Fibroblast of the conjunctiva (primary cell): ENCODE measurements at places on chromosomes 7 and 10.

GRCh38 chr7:102473271-102473991 is 5.3 kb downstream of the POLR2J start:
- DNase-seq = no peak

DNA sequence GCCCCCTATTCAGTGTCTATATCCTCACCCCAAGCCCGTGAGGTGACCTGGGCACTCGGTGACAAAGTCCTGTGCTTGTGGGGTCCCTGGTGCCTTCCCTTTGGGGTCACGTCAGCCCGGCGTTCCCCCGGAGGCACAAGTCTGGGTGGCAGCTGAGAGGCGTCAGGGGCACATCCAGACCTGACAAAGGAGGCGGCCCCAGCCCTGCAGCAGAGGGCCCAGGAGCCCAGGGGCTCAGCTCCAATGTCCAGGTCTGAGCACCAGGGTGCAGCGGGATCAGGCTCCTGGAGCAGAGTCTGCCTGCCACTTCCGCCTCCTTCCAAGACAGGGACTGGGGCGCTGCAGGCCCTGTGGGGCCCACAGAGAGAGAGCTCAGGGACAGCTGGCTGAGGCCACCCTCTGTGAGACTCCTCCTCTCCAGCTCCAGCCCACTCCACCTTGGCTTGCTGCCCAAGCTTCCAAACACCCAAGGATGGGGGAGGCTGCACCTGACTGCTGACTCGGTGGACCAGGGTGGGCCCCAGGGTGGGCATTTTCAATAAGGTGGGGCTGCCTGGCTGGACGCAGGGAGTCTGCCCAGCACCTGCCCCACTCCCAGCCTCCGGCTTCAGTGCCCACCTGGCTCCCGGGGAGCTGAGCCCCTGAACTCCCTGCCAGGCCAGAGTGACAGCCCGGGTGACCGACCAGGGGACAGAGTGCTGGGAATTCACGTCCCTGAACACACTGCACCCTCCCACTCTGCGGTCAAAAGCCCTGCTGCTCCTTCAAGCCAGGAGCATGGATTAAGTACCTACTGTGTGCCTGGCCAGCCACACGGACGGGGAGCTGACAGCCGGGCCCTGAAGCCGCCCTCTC is 1.0 kb upstream of the KNDC1 start:
- DNase-seq = no peak

DNA sequence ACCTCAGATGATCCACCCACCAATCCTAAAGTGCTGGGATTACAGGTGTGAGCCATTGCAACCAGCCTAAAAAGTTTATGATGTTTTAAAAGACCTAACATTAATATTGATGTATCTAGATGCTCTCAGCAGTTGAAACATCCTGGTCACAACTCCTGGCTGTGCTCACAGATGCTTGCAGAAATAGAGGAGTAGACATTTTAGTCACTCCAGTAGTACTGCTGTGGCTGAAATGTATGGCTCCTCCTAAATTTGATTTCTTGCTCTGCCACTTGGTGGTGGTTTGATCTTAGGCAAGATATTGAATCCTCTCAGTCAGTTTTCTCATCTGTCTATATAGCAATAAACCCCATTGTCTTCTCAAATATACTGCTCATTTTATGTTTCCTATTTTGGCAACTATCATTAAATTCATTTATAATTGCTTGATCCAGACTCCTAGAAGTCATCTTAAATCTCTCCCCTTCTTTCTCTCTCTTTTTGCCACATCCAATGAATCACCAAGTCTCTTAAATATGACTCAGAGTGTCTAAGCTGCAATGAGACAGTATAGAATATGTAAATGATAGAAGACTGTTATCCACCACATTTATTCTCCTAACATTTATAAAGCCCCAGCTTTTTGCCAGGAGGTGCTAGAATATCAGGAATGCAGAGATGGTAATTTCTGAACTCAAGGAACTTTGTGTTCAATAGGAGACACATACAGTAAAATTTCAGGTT is 78.1 kb upstream of the NRBF2 start:
- DNase-seq = no peak

DNA sequence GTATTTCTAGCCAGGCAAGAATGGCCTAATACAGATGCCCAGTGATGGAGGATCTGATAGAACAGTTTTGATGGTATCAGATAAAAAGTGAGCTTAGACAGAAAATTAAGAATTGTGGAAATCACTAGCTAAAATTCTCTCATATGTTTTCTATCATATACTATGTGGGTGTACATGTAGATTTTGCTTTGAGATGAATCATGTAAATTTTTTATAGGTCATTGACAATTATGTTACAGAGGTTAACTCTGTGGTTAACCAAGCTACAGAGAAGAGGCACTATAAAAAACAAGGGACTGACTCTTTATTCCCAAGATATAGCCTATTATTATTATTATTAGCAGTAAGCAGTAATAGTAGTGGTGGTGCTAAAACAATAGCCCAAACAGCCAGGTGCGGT is 156.5 kb downstream of the ITGA8 start:
- no peak for DNase-seq

DNA sequence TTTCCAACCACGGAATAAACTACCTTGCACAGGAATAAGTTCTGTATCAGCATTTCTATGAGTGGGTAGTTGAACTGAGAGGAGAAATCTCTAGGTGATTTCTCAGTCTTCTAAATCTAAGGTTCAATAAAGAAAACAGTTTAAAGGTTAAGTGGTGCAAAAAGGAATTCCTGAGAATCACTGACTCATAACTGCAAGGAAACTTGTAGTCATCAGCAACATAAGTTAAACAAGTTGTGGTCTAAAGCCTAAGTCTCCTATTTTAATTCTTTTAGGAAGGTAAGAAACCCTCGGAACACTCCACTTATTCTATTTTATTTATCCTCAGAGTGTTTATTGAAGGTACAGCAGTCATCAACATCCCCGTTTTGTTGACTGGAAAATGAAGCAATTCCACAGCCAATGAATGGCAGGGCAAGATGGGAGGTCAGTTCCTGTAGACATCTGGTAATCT is 92.4 kb upstream of the PIK3CG start:
- DNase-seq = peak; percentile 47

GRCh38 chr10:52568309-52568708 is 204.3 kb downstream of the MBL2 start:
- no peak for DNase-seq

DNA sequence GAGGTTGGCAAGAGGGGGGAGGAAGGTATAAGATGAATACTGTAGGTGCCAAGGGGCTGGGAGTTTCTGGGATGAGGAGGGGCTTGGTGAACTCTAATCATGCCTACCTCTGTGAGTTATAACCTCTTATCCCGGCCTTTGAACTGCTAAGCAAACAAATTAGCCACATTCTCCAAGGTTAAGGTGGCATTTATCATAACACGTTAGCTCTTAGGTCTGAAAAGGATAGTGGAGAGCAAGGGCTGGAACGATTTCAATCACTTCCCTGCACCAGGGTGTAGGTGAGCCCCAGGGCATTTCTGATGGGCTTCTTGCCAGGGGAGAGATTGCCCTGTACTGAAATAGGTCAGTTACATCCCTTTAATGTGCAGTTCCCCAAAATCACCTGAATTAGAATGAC is 28.6 kb upstream of the DMBT1 start:
- no peak for DNase-seq

GRCh38 chr10:73771722-73772280 is 10.0 kb upstream of the CHCHD1 start:
- peak; percentile 66 for DNase-seq
